ENCODE measurements at places on chromosomes 7 and 10.

GRCh38 chr7:135761751-135762488 lies 13.3 kb upstream of the FAM180A start:
- no peak for DNase-seq

DNA sequence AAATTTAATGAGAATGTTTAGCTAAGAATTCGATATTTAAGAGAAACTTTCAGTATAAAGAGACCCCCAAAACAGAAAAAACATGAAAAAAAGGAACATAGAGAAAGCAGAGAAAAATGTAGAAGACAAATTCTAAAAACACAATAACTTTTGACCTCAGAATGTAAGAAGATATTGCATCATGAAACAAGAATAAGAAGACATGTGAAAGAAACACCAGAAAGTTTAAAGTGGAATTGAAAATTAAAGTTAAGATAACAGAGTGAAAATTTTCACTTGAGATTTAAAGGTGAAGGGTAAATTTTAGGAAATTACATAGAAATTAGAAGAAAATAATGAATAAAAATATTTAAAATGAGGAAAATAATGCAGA lies 78.2 kb upstream of the FAM3C start:
- no peak for DNase-seq

- DNase-seq = no peak
These were observed 16.5 kb upstream of the FXYD4 start for GRCh38 chr10:43354879-43355380.

GRCh38 chr7:8615019-8615418 lies 181.6 kb downstream of the NXPH1 start:
- no peak for DNase-seq

- DNase-seq = no peak
These were observed 162.1 kb downstream of the NRG3 start for GRCh38 chr10:82037076-82037475.

DNA sequence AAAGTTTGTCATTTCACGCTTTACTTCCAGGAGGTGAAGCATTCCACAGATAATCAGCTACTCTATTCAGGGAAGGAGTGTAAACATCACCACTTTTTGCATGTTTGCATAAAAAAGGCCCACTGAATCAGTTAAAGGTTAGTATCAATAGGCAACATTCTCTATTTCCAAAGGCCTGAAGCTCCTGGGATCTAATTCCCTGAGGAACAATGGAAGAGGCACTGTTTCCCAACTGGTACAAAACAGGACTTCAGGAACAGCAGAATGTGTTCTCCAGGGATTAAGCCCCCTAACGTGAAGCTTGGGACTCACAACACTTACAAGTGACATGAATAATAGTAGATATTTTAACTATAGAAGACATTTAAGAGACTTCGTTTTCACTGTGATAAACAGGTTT lies 6.1 kb downstream of the LRRN3 start:
- DNase-seq = no peak

GRCh38 chr7:70573071-70573661 lies 558.8 kb upstream of the GALNT17 start:
- DNase-seq = no peak

DNA sequence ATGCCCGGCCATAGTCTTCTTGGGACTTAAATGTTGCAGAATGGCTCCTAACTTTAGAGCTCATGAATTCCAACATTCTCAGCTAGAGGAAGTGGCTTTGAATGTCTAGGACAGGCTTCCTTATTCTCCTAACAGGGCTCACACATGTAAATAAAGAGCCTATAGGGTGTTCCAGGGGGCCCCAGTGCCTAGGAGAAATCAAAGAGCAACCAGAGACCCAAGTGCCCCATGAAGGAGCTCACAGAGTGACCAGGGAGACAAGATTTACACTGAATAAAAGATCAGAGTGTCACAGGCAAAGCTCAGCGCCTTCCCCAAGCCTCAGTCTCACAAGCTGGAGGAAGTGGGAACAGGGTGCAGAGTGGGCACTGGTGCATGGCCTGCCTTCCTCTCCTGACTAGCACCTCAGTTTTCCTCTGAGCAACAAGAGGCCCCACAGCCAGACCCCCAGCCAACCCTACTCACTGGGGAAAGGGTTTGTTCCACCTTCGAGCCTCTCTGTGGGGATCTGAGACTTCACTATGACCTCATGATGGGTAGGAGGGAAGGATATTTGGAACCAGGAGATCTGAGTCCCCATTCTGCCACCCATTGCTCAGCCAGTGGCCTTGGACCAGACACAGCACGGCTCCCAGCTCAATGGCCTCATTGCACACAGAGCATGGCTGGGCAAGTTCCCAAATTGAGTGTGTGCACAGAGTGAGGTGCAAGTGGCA lies 16.0 kb downstream of the TMEM273 start:
- DNase-seq = no peak

- no peak for DNase-seq
These were observed 88.3 kb downstream of the FAM107B start for GRCh38 chr10:14686356-14686755.

DNA sequence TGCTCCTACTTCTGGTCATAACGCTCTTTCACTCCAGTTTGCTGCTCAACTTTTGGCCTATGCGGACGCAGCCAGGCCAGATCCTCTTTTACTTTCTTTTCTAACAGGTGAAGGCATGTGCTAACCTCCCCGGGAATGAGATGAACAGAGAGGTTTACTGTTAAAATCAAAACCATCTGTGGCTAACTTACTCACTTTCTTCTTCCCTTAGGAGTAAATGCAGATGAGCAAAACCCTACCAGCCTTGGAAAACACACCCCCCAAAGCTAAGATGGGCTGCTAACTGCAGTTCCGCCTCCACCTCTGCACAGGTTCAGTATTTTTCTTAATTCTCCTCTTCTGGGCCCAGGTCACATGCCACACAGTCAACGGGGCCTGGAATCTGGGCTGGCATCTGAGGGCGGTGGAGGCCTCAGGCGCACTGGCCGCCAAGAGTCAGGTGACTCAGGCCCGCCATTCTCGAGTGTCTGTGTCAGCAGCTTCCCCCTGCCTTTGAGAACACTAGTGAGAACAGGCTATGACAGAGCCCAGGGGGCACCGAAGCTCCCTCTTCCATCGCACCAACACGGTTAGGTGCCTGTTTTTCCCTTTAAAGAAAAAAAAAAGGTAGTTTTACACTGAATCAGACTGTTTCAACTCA lies 11.1 kb downstream of the FAM53B start:
- no peak for DNase-seq

DNA sequence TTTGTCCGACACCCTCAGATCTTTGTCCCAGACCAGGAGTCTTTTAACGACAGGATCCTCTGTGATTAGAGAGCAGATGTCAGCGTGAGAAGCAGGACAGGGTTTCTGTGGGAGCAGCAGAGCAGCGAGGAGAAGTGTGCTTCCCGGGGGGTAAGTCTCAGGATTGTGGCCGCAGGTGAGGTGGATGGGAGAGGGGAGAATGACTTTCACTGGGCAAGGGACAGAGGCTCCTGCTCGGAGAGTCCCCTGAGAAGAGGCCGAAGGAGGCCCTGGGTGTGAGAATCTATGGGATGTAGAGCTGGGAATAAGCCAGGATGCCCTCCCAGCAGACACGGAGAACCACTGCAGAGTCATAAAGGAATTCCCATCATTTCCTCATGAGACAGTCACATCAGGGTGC lies 10.4 kb upstream of the RBAK start:
- DNase-seq = no peak

DNA sequence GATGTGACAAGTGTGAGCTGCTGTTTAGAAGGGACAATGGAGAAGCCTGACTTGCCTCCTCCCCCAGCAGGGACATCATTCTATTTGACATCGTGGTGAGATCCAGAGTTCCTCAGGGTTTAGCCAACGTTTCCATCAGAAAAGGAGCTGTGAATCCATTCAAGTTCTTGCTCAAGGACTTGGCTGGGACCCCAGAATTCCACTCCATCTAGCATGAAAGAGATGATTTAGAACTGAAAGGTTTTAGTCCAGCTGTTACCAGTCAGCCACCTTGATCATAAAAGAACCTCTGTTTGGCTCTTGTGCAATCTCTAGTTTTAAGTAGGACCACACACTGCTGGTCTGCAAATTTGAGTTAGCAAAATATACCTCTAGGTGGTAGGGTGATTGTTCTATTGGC lies 337.6 kb downstream of the FRMD4A start:
- DNase-seq = no peak

- DNase-seq = no peak
These were observed 75.1 kb downstream of the DNAH11 start for GRCh38 chr7:21617916-21618390.

DNA sequence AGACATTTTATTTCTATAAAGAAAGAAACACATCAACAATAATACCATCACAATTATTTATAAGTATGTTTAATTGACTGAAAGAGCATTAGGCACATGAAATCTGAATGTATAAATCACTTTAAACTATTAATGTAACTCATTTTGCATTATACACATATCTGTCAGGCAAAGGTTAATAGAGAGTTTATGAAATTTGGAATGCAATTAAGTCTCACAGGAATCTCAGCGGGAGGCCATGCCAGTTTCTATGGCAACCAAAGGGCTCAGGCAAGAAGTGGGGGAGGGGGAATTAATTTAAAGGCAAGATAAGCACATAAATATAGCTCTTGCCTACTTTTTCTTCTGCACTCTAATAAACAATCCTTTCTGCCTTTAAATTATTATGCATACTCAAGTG lies 152.6 kb downstream of the SLC16A9 start:
- no peak for DNase-seq

GRCh38 chr10:30062090-30062489 lies 2.7 kb upstream of the JCAD start:
- no peak for DNase-seq

GRCh38 chr7:6142871-6143380 lies 111.8 kb downstream of the ANKRD61 start:
- no peak for DNase-seq

GRCh38 chr7:26574476-26574875 lies 282.8 kb downstream of the SNX10 start:
- no peak for DNase-seq

DNA sequence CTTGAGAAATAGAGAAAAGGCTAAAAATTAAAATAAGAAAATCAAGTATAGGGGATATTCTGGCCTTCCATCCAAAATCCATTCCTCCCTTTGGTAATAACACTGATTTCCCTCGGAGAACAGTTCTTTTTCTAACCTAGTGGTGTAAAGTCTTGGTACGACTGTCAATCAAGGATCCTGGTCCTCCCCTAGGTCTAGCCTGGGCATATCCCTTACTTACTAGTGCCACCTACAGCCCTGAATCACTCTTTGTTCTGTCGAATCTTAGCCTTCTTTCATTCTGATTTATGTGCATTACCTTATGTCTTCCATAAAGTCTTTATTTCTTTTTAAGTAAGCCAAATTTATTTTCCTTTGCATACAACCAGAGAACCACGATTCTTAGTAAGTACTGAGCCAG lies 298.7 kb upstream of the LRRTM3 start:
- no peak for DNase-seq

DNA sequence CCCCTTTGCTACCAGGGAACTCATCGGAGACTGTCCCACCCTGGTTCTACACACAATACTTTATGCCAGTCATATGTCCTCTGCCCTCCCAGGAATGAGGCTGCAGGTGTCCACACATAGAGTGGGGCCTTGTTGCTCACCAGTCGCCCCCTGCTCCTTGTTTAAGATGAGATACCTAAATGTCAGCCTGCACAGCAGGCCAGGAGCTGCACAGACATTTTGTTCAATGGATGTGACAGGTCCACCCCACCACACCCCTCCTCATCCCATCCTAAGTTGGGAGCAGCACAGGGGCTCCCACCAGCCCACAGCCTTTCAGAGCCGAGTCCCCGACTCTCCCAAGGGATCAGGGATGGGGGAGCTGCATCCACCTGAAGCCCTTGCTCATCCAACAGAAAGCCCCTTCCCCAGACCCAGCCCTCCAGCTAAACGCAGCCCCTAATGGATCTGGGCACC lies 6.2 kb upstream of the GRID1 start:
- DNase-seq = no peak

DNA sequence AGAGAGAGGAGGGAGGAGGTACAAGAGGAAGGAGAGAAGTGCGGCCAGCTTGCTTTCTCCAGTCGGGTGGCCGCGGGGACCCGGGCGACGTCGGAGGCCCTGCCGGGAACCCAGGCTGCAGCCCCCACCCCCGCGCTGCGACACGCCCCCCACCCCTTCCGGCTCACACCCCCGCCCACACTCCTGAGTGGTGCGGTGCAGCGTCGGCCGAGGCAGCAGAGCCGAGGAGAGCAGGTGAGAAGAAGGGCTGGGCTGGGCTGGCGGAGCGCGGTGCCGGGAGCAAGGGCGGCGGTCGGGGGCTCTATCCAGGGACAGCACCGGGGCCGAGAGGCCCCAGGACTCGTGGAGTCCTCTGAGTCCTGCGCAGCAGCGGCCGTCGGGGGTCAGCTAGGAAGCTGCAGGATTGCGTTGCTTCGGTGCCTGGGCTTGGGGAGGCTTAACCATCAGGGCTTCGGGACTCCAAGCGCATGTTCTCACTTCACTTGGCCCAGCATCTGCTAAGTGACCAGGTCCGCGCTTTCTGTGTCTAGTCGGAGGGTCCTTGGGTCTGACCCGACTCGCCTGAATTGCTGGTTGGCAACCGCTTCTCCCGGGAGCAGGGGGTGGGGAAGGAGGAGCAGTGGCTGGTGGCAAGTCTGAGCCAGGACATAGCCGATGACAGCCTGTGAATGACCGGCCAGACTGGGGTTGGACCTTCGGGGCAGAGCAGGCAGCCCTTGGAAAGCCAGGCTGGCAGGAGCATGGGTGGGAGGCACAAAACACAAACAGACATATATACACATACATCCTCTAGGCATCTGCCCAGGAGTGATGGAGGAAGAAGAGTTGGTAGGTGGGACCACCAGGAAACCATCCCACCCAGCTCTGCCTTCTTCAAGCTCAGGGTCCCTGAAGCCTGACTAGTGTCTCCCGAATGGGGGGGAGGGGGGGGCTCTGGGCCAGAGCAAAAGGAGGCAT lies 683 bp downstream of the CHAT start:
- no peak for DNase-seq

DNA sequence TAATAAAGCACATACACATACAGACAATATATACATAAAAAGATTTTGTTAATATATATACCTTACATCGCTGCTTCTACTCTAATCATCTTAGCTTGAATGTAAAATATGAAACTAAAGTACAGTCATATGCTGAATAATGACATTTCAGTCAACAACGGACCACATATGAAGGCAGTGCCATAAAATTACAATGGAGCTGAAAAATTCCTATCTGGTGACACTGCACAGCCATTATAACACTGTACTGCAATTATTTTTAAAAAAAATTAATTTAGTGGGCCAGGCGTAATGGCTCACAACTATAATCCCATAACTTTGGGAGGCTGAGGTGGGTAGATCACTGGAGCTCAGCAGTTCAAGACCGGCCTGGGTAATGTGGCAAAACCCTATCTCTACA lies 122.3 kb downstream of the JMJD1C start:
- no peak for DNase-seq

- no peak for DNase-seq
These were observed 14.5 kb downstream of the BAZ1B start for GRCh38 chr7:73507556-73507955.

Measured in stimulated activated CD8-positive, alpha-beta memory T cell treated with anti-CD3 and anti-CD28 coated beads, Interleukin-15, amount 100 ng/mL, for 24 hours (primary cell).